Activated CD4-positive, CD25-positive, alpha-beta regulatory T cell (primary cell): ENCODE measurements at places on chromosomes 5 and 9.

- no peak for DNase-seq
Measured at GRCh38 chr5:170751631-170752030, 31.9 kb upstream of the GABRP start.

- no peak for DNase-seq
Measured at GRCh38 chr5:178093134-178093533, 20.2 kb upstream of the N4BP3 start.

GRCh38 chr9:120878188-120879130 lies 1.5 kb upstream of the PHF19 start:
- peak; percentile 14 for DNase-seq

DNA sequence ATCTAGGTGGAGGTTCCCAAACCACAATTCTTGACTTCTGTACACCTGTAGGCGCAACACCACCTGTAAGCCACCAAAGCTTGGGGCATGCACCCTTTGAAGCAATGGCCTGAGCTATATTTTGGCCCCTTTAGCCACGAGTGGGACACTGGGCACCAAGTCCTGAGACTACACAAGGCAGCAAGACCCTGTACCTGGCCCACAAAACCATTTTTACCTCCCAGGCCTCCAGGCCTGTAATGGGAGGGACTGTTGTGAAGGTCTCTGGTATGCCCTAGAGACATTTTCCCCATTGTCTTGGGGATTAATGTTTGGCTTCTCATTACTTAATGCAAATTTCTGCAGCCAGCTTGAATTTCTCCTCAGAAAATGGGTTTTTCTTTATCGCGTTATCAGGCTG lies 24.6 kb upstream of the FAM151B start:
- no peak for DNase-seq

DNA sequence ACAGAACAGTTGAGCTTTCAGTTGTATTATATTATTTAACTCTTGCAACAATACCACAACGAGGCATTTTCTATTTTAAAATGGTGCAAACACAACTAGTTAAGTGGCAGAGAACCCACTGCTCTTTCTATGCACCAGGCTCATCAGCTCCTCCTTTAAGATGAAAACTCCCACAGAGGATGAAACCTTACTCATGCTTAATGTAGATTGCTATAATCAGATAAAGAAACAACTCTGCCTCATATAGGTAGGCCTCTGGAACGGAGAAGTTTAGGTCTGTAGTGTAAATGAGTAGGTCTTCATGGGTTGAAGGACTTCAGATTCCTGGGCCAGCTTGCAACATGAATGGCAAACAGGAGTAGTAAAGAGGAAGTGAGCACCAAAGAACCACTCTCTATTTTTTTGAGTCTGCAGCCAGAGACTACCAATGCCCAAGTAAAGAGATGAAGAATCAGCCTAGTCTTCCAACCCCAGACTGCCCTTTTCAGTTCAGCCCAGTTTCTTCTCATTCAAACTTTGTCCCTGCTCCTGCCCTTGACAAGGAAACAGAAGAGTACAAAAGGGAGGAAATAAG lies 33.9 kb downstream of the HACD4 start:
- DNase-seq: no peak

DNA sequence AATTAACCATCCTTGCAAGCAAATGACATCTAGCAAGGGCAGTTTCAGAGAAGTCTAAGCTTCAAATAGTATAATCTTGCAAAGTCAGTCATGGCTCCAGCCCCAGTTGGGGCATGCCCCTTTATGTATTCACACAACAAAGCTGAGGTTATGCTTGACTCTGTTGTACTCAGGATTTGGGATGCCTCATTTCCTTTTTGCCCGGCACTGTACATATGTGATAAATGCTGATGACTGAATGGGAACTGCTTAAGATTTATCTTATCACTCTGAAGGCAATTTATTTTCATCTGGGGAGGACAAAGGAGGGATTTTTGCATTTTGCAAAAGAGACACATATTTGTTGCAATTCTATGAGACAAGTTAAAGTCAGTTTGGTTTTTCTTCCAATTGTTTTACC lies 219.2 kb downstream of the TRPM3 start:
- DNase-seq: no peak

DNA sequence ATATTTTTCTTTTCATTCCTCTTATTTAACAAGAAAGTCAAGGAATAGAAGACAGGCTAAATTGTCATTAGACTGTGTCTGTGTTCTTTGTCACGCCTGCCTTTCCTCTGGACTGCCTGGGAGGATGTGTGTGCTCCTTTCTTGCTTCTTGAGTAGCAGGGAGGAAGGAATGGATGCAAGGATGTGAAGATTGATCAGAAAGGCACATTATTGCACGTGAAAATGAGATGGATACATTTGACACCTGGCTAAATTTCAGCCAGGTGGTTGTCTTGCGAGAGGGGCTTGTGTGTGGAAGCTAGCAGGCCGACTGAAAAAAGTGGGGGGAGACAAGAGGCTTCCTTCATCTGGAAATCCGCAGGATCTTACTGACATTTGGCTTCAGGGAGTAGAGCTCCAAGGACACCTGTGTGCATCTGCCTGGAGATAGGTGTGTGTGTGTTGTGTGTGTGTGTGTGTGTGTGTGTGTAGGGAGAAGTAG lies 200.1 kb downstream of the MEF2C start:
- no peak for DNase-seq

GRCh38 chr9:134734270-134734669 lies 92.7 kb downstream of the COL5A1 start:
- no peak for DNase-seq

DNA sequence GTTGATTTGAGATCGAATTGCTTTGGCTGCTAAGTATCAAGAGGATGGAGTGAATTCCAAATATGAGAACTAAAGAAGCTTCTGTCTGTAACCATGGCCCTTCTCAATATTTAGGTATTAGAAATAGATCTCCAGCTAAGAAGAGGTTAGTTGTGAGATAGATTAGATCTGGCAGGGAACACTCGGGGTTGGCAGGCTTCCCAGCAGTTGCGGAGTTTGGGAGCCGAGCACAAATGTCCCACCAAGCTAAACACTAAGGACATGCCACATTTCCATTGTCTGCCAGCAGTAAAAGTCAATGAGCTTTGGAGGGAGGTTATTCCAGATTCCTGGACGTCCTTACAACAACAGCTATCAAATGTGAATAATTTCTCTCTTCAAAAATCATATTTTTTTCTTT lies 85.8 kb downstream of the TAF11L14 start:
- DNase-seq: no peak

DNA sequence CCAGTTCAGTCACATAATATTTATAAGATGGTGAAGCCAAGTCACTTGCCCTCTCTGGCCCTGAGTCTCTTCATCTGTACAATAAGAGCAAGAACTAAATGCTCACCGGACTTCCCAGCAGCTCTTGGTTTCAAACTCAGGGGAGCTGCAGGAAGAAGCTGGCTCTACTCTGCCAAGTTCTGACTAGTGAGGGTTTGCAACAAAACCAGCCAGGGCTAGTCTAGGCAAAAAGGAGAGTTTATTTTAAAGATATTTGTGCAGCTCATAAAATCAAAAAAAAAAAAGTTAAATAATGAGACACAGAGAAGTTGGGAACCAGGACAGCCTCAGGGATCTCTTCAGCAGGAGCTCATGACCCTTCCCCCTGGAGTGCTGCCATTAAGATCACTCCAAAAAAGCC lies 107.3 kb downstream of the DOCK2 start:
- no peak for DNase-seq

DNA sequence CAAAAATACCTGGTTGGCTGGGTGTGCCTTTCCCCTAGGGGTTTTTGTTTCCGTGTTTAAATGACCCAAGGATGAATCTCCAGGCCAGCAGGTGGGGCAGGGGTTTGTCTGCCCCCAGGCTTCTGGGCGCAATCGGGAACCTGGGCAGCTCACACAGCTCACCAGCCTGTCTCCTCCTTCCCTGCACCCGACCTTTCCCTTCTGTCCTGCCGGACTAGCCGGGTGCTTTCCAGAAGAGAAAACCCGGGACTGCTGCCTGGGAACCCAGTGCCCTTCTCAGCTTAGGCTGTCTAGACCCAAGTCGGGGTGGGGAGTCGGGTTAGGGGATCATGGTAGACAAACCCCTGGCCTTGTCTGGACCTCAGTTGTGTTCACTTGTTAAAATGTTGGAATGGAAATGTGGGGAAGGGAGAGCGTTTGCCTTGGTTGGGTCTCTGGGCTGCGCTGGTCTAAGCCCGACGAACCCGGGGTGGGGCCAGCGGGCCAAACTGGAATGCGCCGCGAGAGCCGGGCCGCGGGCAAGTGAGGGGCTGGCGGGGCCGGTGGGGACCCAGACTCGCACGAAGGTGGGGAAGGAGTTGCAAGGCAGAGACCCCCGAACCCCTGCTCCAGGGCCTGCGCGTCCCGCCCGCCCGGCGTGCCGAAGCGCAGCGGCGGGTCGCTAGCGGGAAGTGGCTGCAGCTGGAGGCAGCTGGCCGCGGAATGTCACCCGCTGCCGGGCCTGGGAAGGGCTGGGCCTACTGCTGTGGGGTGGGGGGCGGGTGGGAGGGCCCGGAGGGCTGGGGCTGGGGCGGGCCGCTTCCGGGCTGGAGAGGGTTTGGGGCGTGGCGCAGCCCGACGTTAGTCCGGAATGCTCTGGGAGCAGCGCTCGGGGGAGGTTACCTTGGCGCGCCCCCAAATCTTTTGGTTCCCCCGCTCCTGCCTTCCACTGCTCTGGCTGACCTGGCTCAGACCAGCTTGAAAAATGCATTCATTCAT lies 84.6 kb downstream of the DAB2IP start:
- DNase-seq: no peak

DNA sequence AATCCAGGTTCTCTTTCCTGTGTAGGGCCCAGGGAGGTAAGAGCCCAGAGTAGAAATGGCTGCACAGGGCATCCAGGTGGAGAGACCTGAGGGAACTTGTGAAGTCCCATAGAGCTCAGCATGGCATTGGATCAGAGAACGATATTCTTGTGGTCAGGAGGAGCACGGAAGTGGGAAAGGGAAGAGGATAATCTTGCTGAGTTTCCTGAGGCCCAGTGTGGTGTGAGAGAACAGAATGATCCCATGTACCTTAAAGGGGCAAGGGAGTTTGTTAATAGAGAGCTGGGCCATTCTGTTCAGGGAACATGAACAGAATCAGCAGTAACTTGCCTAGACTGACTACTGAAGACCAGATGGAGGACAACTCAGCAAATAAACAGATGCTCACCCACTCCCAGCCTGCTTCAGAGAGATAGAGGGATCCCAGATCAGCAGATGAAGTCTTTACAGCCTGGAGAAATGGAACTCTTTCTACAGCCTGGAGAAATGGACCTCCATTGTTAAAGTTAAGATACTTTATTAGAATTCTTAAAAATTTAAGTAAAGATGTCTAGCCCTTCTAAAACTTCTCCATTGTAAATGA lies 119.7 kb upstream of the ELL2 start:
- DNase-seq: no peak

DNA sequence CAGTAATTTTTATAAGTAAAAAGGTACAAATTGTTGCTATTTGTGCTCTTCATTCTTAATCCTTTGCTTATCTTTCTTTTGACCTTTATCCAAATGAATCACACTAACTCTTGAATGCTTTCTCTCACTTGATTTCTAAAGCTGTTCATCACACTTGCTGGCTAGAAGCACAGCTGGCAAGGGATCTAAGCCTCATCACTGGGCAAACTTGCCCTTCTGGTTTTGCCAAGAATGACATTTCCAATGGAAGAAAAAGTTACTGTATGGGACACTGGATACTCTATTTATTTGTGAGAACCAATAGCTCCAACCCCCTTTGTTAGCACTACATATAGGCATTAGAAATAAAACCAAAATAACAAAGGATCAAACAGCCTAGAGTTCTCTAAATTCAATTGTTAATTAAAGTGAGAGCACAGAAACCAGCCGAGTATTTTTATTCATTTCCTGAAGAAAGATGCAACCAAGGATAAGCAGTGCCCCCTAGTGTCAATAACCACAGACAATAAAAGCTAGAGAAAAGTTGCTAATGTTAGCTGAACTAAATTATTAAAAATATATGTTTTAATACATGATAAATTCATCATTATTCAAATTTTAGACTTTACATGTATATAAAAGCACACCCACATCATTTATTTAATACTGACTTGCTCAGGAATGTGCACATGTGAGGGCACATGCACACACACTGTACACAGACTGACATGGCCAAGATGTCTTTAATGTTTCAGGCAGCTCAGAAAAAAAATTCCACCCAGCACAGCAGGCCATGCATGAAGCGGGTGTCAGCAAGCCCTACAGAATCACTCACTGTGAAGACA lies 59.8 kb upstream of the POU5F2 start:
- DNase-seq: no peak

- no peak for DNase-seq
Measured at GRCh38 chr9:88746029-88746742, 211.2 kb downstream of the NXNL2 start.

GRCh38 chr5:9318031-9318430 lies 227.8 kb downstream of the SEMA5A start:
- DNase-seq: no peak

- no peak for DNase-seq
Measured at GRCh38 chr9:108836781-108837180, 19.0 kb downstream of the ACTL7B start.
